ENCODE measurements at places on chromosomes 1 and 21. TPM values are rescaled to one million over a fixed set of nuclear protein-coding genes. Genes with fewer than 3 reads are reported as not detected.

DNA sequence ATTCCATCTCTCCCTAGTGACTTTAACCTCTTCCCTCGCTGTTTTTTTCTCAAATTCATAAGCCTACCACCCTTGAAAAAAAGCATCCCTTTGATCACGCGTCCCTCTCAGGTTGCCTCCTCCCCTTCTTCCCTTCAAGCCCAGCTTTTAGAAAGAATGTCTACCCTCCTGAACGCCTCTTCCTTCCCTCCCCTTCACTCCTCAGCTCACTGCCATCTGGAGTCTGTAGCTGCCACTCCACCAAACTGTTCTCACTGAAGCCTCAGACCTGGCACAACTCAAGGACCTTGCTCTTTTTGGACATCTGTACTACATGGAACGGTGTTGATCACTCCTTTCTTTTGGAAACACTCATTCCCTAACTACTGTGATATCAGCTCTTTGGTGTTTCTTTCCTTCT is 80.6 kb downstream of the SLC25A24 start:
- no peak for DNase-seq

DNA sequence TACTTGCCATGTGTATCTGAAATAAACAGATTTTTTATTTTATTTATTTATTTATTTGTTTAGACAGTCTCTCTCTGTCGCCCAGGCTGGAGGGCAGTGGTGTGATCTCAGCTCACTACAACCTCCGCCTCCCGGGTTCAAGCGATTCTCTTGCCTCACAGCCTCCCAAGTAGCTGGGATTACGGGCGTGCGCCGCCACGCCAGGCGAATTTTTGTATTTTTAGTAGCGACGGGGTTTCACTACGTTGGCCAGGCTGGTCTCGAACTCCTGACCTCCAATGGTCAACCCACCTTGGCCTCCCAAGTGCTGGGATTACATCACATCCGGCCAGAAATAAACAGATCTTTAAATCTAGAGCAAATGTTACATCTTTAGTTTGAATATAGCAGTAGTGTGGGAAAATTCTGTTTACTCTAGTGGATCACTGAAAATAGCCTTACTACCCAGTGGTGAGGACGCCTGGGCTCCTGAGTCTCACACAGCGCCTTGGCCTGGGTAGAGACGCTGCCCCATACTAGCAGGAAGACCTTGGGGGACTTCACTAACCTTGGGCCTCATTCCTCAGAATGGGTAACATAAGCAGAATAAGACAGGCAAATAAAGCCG is 709 bp downstream of the GART start:
- peak; percentile 39 for DNase-seq

DNA sequence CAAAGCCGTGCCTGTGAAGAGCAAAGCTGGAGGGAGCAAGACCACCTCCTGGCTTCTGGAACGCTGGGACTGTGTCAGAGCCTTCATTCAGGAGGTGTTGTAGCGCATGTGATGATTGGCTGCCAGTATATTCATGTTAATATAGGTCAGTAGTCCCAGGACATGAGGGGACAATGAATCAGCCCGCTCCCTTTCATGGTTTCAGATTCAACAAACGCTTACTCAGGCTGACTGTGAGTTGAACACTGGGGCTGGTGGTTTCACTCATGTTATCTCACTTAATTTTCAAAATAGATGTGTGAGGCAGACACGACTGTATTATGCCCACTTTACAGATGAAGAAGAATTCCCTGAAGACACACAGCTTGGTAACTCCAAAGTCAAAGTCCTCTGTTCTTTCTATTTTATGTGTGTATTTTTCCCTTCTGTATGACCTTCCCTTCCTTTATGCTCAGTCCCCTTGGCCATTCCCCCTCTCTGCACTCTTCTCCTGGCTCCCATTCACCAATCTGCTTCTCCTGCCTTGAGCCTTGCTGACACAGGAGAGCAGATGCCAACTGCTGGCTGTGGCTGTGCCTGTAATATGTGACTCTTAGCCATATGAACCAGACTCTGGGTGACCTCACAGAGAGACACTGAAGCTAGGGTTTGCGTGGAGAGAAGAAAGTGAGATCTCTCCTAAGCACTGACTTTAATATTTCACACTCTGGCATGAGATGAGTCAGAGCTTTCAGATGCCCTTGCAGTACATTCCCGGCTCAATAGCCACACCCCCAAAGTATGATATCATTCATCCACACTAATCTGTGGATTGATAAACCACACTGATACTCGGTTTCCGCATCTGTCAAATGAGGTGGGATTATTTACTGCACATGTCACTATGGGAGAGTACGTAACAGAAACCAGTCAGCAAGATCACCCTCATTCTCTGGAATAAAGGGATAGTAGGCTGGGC is 31.4 kb upstream of the KIRREL1 start:
- peak; percentile 69 for DNase-seq

DNA sequence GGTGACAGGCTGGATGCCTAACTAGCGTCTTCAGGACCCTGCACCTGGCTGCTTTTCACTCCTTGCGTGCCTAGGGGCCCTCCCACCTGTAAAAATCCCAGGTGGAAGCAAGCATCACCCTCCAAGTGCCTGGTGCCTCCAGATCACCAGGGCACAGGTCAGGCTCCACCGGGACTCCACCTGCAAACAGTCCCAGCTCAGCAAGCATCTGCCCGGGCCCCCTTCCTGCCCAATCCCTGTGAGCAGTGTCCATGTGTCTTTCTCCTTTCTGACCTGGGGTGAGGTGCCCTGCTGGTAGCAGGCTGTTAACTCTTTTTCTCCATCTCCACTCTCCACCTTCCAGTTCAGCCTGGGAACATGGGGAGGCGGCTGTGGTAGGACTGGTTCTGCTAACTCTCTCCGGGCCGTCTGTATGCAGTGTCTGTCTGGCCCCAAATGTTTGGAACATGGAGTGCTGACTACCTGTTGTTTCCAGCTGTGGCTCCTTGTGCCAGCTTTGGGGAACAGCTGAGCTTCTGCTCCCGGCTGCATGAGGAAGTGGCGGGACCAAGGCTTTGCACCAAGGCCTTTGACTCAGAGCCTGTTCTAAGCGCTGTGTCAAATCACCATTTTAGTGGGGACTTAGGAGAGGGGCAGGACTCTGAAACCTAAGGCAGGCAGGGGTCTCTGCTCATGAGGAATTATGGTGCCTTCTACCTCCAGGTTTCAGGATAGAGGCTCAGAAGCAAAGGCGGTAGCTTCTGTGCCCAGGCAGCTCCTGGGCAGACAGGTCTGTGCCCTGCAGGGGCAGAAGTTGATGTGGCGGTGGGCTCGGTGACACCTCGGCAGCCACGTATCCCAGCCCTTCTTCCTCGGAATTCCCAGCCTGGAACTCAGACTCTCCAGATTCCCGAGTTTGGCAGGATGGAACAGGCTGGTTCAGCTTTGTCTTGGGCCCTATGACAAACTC is 5.5 kb downstream of the GPR137B start:
- no peak for DNase-seq

DNA sequence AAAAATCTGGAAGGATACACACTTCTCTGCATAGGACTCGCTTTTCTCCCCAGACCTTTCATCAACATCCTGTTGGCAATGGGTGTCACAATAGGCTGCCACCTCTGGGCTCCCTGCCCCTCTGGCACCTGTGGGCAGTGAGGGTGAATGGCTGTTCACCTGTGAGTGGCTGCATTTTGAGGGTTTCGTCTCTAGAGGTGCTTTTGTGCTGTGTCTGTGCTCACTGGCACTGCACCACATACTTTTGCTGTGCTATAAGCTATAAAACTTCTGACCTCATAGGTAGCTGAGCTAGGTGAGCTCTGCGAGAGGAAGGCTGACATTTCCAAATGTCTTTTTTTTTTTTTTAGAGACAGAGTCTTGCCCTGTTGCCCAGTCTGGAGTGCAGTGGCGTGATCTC is 35.9 kb downstream of the SLC30A1 start:
- no peak for DNase-seq

DNA sequence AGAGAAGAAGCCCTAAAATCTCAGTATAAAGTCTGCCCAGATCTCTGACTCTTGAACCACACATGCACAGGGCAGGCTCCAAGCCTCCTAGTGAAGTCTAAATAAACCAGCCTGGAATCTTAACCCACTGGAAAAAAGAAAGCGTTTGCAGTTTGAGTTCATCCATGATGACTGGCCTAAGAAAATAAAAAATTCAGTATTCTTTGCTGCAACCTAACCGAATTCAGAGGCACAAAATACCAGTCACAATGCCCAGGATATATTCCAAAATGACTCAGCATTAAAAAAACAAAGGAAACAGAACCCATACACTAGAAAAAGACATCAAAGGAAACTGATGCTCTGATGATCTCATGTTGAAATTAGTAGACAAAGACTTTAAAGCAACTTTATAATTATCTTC is 269.2 kb downstream of the SDCCAG8 start:
- DNase-seq: peak; percentile 87

- no peak for DNase-seq
These were observed 33.4 kb upstream of the ATP5PO start for GRCh38 chr21:33948951-33949444.

DCST2 gene
- total RNA-seq: not detected

TFF3 gene
- not detected for total RNA-seq

OR2G6 gene
- total RNA-seq: not detected

All from IMR-90 (cell line).